HEK293T (cell line): ENCODE measurements at places on chromosomes 12 and 14.

DNA sequence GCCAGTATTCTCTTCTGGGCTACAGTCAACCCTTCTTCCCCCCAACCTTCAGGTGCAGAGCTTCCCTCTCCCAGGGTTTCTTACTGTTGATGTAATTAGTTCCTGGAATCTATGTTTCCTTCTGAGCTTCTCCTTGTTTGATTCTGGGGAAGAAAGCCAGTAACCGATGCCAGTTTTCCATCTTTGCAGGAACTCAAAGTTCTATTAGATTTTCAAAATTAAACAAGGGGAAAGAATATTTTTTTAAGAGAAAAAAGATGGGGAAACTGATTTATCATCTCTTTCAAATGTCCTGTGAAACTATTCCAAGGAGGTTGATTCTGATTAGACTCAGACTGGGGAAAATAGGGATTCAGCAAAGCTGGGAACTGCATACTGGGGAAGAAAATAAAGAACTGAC, 17.9 kb upstream of the FAM234B start:
- DNase-seq: no peak

- no peak for DNase-seq
Measured at GRCh38 chr12:117120787-117121186, 21.6 kb upstream of the TESC start.

DNA sequence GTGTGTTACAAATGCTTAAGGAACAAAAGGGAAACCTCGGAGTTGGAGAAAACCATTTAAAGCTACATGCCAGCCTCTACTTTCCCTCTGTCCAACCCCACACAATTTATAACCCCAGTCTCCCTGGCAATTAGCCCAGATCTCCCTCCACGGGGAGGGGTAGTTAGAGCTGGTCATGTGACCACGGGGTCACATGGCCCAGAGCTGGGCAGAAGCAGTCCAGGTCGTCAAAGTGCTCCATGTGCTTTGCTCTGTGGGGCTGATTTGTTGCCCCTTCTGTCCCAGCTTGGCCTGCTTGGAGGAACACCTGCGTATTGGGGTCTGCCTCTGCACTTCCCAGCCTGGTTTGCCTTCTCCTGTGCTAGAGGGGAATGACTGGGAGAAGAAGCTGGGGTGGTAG, 219.1 kb downstream of the RBM19 start:
- peak; percentile 30 for DNase-seq

DNA sequence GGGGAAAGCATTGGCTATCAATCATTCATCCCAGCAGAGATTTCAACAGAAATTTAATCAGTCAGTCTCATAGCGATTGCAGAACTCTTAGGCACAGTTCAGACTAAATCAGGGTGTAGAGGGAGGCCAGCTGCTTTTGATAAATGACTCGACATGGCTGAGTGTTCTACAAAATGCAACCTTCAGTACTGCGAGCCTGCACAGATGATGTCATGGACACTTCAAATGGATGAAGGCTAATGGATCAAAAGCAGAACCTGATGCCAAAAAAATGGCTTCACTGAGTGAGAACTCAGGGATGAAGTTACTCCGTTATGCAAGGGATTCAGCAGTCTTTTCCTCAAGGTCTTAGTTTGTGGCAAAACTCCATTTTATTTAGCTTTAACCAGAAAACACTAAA, 167.3 kb downstream of the DACT1 start:
- DNase-seq: peak; percentile 31

GRCh38 chr14:69900603-69901002, 21.4 kb downstream of the SMOC1 start:
- DNase-seq: no peak

DNA sequence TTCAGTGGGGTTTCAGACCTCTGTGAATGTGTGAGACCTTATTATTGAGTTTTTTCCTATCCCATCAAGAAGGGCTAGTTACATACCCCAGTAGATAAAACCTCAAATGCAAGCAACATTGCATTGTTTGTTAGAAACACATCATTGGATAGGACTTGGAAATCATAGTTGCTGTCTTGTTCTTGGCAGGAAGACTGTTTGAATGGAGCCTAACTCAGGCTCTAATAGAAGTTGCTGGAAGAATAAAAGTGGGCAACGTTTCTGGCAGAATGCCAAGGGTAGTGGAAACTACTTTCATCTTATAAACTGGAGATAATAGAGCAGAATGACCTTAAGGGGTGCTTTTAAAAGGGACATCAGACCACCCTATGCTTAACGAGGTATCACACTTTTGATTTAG, 9.9 kb upstream of the PTHLH start:
- DNase-seq: no peak

- DNase-seq: no peak
Measured at GRCh38 chr12:120475643-120476042, 6.1 kb upstream of the SRSF9 start.

DNA sequence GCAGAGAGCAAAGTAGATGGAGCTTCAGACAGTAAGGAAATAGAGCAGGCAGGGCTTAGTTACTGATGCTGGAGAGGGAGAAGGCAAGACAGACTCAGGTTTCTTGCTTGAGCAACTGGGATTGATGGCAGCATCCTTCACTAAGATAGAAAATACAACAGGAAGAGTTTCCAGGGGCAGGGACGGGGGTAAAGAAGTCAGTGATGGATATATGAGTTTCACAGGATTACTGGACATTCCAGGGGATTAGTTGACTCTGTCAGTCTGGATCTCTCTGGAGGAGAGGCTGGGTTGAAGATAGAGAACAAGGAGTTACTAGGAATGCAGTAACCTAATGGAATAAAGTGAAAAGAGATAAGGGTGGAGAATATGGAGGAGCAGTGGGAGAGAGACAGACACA, 74.5 kb upstream of the ATF1 start:
- DNase-seq: no peak

DNA sequence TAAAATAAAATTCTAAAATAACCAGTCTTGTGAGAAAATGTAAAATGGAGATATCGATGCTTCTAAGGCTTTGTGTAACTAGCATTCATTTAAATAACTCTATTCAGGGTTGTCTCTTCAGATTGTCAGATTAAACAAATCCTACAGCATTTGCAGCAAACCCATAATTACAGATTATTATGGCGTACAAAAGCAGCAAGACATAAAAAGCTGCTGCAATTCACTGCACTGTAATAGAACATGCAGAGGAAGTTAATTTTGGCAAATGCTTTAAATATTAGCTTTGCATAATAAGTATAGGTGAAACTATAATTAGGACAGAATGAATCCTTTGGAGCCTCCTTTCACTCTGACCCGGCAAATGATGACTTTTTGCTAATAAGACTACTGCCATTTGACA, 98.3 kb downstream of the INSM2 start:
- DNase-seq: no peak

DNA sequence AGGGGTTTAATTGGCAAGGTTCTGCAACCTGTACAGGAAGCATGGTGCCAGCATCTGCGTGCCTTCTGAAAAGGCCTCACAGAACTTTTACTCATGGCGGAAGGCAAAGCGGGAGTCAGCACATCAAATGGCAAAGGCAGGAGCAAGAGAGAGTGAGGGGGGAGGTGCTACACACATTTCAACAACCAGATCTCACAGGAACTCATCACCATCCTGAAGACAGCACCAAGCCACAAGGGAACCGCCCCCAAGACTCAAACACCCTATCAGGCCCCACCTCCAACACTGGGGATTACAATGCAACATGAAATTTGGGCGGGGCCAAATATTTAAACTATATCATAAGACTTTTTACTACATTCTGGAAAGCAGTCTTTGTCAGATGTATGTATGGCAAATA, 38.0 kb upstream of the FKBP4 start:
- DNase-seq: no peak

DNA sequence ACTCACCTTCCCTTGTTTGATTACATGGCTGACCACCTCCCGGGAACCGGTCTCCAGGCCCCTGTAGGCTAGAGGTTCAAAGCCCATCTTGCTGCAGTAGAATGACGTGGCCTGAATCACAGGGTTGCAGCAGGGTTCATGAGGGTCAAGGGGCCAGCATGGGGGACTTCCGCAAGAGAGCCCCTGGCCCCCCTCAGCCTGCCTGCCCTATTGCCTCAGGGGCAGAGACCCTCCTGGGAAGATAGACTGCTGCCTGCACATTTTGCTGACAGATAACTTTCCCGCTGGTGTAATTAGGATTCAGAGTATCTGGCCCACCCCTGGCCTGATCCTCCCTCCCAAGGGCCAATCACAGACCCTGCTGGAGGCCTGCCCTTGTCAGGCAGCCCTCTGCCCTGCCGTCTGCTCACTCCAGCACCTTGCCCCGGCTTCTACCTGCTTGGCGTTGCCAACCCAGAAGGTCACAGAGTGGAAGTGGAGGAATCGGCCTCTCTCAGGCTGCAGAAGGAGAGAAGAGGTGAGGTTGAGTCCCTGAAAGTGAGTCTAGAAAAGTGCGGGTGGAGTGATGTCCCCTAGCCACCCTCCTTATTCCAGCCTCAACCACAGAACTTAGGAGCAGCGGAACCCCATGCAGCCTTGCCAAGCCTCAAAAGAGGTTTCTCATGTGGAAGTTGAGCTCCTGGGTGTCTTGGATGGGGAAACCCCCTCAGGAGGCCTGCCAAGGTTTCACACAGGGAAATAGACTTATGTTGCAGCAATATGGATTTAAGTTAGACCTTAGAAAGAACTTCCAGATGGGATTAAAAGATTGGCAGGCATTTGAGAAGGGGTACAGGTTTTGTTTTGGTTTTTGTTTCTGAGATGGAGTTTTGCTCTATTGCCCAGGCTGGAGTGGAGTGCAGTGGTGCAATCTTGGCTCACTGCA, 1.1 kb downstream of the HPD start:
- DNase-seq: no peak

DNA sequence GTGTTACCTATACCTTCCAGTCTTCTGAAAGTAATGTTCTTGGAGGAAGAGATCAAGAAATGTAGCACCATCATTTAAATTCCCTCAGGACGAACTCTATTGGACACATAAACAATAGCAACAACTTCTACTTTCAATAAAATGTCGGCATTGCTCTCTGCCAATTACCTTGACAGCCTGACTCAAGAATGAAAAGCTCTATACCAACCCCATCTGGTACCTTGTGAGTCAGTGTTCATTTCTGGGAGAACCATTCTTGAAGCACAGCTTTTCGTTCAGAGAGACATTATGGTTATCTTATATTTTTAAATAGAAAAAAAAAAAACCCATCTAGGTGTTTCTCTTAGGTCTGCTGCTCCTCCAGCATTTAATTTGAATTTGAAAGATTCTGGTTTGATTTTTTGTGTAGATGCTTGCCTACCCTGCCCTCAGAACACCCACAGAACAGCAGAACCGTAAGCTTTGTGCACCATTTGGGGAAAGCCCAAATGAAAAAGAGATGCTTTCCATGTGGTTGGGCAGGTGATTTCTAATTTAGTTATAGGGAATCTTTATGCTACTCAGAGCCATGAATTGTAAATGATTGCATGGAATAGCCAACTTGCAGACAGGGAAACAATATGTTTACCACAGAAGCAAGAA, 156.0 kb downstream of the SAMD4A start:
- peak; percentile 37 for DNase-seq

DNA sequence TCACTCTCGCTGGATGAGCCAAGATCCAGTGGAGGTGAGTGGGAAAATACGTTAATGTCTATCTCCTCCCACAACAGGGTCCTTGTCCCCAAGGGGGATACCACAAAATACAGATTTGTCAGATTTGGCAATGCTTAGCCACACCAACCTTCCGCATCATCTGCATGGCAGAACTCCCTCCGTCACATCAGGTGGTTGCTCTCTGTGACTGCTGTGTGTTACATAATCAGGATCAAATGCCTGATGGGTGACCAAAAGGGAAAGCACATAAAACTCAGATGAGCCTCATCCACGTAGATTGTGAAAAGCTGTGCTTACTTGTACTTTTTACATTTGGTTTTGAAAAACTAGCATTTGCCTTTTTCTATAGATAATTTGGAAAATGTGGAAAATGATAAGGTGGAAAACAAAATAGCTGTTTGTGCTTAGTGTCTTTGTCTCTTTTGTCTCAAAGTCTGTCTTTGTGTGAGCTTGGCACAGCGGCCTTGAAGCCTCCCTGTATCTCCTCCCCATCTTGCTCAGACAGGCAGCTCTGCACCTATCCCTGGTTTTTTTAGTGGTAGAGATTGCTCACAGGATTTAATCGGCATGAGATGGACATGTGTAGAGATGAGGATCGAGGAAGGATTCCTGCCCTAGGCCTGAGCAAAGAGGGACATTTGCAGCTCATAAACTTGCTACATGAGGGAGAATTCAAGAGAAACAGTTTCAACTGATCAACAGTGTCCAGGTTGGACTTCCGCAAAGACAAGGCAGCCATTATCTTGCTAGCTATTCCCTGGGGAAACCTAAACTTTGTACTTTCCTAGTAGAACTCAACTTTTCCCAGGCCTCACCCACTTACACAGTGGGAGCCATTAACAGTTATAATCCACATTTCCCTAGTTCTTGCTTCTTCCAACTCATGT, 3.6 kb upstream of the FGF6 start:
- no peak for DNase-seq

DNA sequence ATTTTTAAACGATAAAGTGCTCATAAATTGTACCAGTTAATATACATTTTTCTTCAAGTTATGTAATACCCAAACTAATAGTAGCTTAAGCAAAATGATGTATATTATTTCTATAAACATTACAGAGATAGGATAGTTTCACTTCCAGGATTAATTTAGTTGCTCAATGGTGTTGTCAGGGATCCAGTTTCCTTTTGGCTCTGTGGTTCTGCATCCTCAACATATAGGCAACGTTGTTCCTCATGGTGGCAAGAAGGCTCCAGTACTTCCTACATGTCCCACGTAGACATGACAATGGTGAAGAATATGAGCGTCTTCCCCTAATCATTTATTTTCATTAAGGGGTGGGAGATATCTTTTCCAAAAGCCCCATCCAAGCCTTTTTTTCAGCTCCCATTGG, 60.7 kb upstream of the DCD start:
- no peak for DNase-seq

DNA sequence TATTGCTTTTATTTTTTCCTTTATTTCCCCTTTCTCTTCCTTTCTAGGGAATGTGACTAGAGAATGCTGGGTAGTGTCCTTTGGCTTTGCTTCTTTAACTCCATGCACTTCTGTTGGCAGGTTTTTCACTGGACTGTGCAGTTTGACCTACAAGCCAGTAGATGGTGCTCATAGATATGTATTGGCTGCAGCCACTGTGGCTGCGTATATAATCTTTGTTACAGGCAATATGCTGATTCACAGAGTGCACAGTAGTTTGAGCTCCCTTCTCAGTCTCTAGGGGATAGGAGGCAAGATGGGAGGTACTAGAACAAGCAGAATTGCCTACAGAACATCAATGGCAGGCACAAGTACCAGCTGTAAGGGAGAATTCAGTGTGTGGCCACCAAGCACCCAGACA, 503.5 kb downstream of the LRFN5 start:
- peak; percentile 15 for DNase-seq
